NCI-H1436 (cell line): ENCODE measurements at places on chromosomes 12 and 14.

- peak; percentile 14 for DNase-seq
Measured at GRCh38 chr12:32155961-32156529, 49.4 kb downstream of the BICD1 start.

- DNase-seq, result no peak
Measured at GRCh38 chr12:69067713-69068112, 134.7 kb upstream of the CPM start.

DNA sequence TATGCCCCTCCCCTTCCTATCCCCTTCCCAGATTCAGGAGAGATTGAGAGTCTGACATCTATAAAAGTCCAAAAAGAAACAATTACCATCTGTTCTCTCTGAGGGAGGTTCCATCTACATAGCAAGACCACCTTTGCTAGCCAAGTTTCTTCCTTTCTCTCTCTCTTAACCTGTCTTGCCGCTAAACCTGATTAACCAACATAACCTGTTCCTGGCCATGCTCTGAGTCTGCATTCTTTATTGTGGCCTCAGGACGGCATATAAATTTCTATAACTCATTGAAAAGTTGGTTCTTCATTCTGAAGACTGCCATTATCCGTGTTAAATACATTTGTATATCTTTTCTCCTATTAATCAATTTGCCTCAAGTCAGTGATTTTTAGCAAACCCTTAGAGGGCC is 594.0 kb downstream of the KCNH5 start:
- DNase-seq, result no peak

DNA sequence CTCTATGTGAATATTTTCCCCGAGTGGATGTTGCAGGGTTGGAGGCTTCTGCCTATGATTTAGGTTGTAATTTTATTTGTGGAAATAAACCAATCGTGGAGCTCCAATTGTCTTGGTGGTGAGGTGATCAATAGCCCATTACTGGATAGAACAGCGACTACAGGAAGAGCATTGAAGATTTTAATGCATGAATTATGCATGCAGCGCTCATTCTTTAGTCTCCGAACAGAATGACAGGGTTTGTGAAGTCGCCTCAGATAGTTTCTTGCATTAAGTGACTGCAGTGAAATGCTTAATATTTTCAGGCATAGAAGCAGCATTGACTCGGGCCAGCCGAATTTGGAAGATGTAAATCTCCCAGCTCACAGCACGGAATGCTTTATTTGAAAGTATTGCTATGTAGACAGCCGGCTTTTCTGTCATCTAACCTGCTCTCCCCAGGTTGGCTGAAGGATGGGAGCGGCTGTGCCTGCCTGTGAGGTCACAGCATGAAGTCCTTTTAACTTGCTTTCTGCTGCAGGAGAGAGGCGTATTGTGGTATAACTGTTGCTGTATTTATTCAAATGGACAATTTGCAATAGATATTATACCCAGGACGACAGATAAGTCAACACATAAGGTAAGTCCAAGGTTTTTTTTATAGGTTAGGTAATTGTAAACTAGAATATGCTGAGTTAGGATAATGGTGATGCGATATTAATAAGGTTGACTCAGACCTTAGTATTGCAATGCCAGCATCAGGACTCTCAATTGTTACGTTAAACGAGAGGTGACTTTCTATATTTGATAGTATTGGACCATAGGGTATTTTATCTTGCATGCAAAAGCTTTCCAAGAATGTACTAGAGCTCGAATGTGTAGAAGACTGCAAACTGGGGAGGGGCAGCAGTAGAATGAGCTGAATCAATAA is 135.7 kb downstream of the CNTN1 start:
- DNase-seq, result no peak

DNA sequence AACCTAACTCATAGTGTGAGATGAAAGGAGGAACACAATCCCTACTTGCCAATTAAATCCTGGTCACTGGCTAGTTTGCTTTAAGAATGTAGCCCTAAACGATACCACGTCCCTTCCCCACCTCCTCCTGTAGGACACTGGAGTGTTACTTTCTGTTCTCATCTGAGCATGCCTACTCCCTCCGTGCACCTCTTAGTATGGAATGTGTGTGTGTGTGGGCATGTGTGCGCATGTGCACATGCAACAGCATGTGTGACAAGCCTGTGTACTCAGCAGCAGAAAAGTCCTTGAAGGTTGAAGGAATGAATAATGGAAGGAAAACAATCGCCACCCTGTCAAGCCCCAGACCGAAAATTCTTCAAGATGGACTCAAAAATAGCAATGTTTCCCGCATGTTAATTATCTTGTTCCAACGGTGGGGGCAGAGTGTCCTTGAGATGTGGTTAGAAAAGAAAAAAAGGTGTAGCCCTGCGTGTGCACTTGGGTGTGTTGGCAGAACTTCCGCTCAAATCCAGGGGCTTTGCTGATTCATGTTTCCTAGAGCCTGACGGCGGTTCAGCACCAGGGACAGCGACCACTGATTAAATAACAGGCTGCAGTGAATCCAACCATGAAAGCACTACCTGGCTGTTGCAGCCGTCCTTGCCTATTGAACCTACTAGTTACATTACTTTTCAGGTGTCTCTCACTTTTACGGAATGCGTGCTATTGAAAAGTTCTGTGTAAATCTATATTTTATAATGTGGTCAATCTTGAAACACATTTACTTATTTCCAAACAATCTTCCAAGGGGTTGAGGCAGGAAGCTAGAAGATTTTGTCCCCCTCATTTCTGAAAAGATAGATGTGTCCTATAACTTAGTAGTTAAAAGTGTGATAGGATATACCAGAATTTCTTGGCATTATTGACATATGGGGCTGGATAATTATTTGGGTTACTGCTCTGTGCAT is 79.8 kb downstream of the SRRM4 start:
- DNase-seq, result no peak

DNA sequence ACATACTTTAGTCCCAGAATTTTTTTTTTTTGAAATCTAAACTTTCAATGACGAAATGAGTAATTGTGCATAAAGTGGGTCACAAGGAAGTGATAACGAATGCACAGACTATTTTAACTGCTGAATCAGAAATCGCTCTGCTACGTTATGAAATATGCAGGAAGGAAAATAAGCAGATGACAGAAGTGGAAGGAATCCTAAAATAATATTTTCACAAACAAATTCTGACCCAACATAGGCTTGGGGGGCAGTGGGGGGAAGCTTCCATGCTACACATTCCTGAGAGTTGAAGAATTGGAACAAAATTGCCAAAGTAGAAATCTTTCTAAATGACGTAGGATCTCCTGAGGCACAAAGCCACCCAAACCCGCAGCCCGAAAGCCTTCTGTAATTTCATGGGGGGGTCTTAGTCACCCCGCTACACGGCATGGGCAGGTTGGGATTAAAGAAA is 89.6 kb downstream of the ARF6 start:
- DNase-seq, result no peak

- DNase-seq, result no peak
Measured at GRCh38 chr12:102454808-102455760, 25.3 kb downstream of the IGF1 start.

- DNase-seq, result no peak
Measured at GRCh38 chr14:58430156-58430555, 2.6 kb downstream of the KIAA0586 start.

- DNase-seq, result no peak
Measured at GRCh38 chr12:131387281-131388163, 323.4 kb upstream of the SFSWAP start.

- no peak for DNase-seq
Measured at GRCh38 chr14:70707138-70708038, 65.7 kb downstream of the TTC9 start.

DNA sequence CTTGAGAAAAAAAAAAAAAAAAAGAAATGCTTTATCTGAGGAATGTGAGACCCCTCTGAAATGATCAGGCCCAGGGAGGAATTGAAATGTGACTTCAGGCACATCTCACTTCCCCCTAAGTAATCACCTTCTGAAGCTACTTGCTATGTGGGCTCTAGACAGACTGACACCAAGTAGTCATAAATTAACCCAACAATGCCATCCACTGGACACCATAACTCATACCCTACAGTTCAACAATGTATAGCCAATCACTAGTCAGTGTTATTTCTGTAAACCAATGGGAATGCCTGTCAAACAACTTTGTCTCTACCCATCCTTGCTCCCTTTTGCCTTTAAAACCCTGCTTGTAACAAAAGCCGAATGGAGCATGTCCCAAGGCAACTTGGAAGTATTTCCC is 182.7 kb upstream of the TMPO start:
- no peak for DNase-seq

- DNase-seq, result no peak
Measured at GRCh38 chr12:19008102-19008501, 121.4 kb upstream of the PLEKHA5 start.

DNA sequence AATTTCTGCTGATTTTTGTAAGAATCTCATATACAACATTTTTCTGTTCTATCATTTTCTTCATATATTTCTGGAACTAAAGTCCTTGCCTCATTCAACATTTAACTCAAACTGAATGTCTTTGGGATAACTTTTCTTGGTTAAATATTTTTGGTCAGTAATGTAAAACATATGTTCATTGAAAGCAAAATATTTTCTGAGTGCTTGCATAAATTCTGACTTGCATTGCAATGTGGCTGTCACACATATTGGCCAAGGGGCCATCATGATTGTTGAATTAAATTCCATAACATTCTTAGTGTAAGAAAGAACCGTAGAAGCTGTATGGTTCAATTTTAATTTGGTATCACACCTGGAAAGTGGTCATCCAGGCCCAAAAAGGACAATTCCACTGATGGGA is 369.4 kb downstream of the GALC start:
- DNase-seq, result no peak

DNA sequence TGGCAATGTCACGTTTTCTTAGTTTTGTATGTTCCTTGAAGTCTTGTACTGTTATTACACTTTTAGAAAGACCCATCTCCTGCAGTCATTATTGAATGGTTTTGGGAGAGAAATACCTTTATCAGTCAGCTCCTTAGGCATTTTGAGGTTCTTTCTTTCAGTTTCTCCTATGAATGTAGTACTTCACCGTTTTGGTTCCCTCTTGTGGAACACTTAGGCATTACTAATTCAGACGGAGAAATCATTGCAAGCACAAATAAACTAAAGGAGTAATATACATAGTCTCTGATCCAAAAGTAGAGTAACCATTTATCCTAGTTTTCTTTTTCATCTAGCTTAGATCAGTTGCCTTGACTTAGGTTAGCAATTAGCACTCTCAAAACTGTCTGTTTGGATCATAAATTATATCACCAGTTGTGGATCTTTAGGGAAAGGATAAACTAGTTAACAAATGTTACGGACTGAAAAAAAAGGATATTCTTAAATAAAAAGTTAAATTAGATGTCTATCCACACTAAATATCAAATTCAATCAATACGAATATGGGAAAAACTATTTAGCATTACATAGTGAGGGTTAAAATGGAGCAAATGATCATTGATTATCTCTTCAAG is 1538.3 kb upstream of the SEL1L start:
- DNase-seq, result peak; percentile 8

DNA sequence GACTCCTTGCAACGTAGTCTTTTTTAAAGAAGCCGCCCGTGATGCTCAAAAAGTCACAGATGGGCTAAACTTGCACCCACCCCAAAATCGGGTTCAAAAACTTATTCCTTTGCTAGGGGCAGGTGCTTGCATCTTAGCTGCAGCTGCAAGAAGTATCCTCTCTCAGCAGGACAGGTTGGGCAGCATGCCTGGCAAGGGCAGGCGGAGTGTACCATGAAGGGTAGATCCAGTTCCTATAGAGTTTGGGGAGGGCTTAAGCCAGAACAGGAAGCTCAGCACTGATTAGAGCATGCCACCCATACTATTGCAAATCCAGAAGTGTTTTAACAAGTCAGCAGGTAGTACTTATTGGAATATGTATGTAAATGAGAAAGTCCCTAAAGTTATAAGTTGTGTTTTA is 48.7 kb downstream of the CPM start:
- DNase-seq, result no peak

- no peak for DNase-seq
Measured at GRCh38 chr12:79086541-79087296, 222.1 kb downstream of the SYT1 start.

DNA sequence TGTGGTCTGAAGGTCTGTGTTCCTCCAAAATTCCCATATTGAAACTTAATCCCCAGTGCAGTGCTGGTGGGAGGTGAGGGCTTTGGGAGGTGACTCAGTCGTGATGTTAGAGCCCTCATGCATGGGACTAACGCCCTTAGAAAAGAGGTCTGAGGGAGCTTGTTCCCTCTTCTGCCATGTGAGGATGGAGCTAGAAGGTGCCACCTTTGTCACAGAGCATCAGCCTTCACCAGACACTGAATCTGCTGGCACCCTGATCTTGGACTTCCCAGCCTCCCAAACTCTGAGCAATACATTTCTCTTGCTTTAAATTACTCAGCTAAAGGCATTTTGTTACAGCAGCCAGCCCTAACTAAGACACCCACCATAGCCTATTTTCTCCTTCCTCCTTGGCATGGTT is 13.9 kb downstream of the RAB15 start:
- DNase-seq, result no peak

GRCh38 chr12:2295941-2296461 is 243.2 kb downstream of the CACNA1C start:
- no peak for DNase-seq

- no peak for DNase-seq
Measured at GRCh38 chr14:51208982-51209381, 31.1 kb upstream of the TMX1 start.

GRCh38 chr14:22410497-22410896 is 178.5 kb downstream of the DAD1 start:
- no peak for DNase-seq

GRCh38 chr14:76428611-76429010 is 52.7 kb downstream of the ESRRB start:
- DNase-seq, result no peak

DNA sequence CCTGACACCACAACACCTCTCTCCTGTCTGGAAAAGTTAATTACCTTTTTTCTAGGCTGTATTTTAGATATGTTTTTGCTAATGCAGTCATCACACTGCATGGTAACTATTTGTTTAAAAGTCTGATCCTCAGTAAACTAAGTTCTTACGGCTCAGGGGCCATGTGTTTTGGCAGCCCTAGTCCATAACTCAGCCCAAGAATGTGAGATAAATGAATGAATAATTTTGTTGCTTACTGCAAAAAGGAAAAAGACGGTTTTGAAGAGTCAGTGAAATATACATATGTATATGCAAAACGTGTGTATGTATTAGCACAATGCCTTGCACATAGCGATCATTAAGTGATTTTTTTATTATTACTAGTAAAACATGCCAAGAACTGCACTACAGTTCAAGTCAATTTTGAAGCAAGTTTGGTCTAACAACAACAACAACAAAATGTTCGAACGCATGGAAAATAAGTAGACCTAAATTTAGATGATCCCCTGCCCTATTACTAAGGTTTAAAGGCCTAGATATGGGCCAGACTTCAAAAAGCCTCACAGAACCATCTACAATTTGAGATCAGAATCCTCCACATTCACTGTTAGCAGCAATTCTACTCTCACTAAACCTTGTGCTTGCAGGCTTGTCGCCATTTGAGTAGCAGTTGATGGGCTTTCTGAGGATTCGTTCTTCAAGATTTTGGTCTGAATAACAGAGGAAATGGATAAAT is 140.0 kb downstream of the NDUFA12 start:
- no peak for DNase-seq

GRCh38 chr12:3587402-3588013 is 96.5 kb downstream of the PRMT8 start:
- no peak for DNase-seq

- no peak for DNase-seq
Measured at GRCh38 chr12:27602516-27602915, 78.5 kb downstream of the PPFIBP1 start.

GRCh38 chr12:23684121-23684520 is 265.3 kb downstream of the SOX5 start:
- no peak for DNase-seq

- no peak for DNase-seq
Measured at GRCh38 chr12:47188576-47189441, 109.0 kb upstream of the AMIGO2 start.
